ENCODE measurements at places on chromosomes 6 and 20.

GRCh38 chr20:45701873-45702272 is at the start of gene WFDC13:
Gene WFDC13, plus strand, starts transcription at chr20:45702038. Its CDS starts 86 bp downstream, at chr20:45702124.
- no peaks in the 10 kb centered on the region for H3K4me1 ChIP-seq
- H3K27me3 ChIP-seq, result peaks cover 15% of the 10 kb centered on the region
- DNase-seq, result no peak
- H3K4me3 ChIP-seq, result no peak within 1 kb of the TSS
- no peaks in the 10 kb centered on the region for H3K36me3 ChIP-seq

DNA sequence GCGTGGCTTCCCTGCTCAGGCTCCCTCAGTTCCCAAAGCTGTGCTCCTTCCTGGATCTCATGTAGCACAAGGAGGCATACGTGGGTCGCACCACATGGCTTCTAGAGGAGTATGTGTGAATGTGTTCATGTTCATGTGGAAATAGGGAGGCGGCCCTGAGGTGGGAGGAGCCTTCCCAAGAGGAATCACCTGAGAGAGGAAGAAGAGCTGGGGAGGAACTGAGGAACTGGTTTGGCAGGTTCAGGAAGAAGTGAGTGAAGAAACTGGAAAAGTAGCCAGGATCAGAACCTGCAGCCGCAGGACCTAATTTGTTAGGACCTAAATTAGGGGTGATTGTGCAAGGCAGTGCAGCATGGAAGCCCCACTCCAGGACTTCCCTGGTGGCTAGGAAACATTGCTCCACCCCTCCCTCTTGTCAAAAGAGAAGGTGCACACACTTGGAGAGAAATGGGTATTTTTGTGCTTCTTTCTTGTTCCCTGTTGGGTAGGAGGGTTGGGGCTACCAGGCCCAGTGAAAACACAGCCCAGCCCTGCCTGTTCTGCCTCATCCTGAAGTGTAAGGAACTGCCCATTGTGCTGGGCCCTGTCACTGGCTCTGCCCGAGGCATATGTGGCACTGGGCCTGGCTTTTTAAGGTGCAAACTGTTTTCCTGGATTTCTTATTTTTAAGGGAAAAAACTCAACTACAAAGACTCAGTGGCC is 20.7 kb downstream of the SYNJ2 start:
- H3K27ac ChIP-seq, result peak overlapping the region; percentile 1
- no peak overlapping the region for H3K4me3 ChIP-seq
- peaks cover 28% of the 10 kb centered on the region for H3K4me1 ChIP-seq
- no peak for DNase-seq
- no peaks in the 10 kb centered on the region for H3K27me3 ChIP-seq
- H3K36me3 ChIP-seq, result no peaks in the 10 kb centered on the region

DNA sequence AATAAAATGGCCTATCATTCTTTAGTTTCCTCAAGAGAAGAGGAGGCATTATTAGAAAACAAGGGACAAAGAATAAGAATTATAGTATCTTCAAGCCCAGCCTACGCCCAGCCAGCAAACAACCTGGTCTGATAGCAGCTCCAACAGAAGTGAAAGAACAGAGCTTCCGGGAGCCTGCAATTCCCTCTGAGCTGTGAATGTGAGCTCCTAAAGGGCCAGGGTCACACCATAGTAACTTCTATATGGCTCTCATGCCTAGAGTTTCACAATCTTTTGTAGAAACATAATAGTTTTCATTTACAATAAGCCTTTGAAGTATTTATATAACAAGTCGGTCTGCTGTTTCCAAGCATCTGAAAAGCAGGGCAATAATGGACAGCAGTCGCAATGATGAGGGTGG is 116.5 kb downstream of the SMLR1 start:
- no peaks in the 10 kb centered on the region for H3K4me1 ChIP-seq
- no peak overlapping the region for H3K27ac ChIP-seq
- H3K4me3 ChIP-seq, result no peak overlapping the region
- peaks cover 11% of the 10 kb centered on the region for H3K36me3 ChIP-seq
- DNase-seq, result no peak

- H3K36me3 ChIP-seq, result no peaks in the 10 kb centered on the region
- H3K27ac ChIP-seq, result no peak overlapping the region
- DNase-seq, result no peak
- no peak overlapping the region for H3K4me3 ChIP-seq
Observed at GRCh38 chr20:8425802-8426201, 293.7 kb downstream of the PLCB1 start.

DNA sequence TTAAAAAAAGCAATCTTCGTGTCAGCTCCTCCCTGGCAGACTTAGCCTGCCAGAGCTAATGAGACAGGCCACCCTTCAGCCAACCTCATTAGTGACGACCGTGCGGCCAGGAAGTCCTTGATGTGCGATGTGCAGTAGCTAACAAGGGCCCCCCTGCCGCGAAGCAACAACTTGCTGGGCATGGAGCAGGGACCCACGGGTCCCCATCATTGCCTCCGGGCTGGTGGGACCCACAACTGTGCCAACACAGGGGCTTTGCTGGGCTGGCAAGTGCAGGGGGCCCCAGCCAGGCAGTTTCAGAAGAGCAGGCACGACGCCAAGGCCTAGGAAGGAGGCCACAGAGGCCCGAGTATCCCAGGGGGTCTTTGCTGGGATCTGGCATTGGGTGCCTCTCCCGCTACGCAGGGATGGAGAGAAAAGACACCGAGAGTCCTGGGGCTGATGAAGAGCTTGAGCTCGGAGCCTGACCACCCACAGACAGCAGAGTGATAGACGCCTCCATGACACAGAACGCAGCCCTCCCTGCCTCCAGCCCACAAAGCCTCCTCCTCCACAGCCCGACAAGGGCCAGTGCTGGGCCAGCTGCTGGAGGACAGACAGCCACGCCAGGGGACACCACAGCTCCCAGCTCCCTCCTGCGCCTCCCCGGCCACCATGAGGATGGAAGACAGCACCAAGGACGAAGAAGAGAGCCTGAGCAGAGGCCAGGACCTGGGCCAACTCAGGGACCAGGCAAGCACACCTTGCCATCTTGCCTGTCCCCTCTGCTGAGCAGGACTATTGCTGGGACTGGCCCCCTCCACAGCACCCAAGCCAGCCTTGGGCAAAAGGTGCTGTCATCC is 96.6 kb downstream of the YTHDF1 start:
- no peak for DNase-seq
- no peak overlapping the region for H3K4me3 ChIP-seq
- no peaks in the 10 kb centered on the region for H3K36me3 ChIP-seq
- no peaks in the 10 kb centered on the region for H3K27me3 ChIP-seq

DNA sequence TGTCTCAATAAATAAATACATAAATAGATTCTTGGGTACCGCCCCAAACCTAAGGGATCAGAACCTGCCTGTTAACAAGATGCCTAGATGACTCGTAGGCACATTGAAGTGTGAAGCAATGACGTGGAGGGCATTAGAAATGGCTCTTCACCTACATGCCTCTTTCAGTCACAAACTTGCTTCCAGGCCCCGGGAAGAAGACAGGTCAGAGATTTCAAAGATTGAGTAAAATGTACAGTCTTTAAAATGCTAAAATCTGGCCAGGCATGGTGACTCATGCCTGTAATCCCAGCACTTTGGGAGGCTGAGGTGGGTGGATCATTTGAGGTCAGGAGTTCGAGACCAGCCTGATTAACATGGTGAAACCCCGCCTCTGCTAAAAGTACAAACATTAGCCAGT is 480.8 kb upstream of the JARID2 start:
- peaks cover 9% of the 10 kb centered on the region for H3K4me1 ChIP-seq
- DNase-seq, result no peak
- no peak overlapping the region for H3K4me3 ChIP-seq
- H3K27me3 ChIP-seq, result no peaks in the 10 kb centered on the region
- H3K27ac ChIP-seq, result no peak overlapping the region

GRCh38 chr6:41477572-41477971 is 68.6 kb upstream of the FOXP4 start:
- no peak overlapping the region for H3K27ac ChIP-seq
- no peak overlapping the region for H3K4me3 ChIP-seq

DNA sequence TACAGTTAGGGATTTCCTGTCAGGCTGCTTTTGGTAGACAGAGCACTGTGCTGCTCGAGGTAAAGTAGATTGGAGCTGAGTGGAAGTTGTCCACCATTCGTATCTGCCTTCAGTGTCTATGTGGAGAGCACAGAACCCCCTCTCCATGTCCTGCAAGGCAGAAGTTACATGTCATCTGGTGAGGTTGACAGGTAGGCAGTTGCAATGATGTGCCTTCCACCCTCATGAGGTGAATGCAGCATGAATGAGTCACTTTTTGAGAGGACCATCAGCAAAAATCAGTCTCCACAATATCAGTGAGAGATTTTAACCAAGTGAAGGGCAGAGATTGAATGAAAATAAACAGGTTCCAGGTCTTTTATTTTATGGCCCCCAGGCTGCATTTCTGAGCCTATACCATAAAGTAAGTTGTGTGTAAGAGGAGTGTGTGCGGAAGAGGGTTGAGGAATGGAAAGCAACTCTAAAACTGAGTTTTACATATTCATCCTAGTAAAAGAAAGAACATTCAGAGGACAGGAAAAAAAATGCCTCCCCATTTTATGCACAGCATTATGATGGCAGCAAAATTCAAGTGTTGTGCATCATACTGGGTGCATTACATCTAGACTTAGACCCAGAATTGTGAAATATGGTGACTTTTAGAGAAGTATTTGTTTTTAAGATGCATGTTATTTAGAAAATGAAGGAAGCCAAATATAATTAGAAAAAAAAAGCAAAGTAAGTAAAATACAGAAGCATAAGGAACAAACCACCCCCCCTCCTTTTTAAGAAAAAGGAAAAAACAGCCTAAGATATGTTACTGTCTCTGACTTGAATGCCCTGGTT is 15.8 kb downstream of the TRAPPC3L start:
- no peak overlapping the region for H3K4me3 ChIP-seq
- H3K27me3 ChIP-seq, result peaks cover 12% of the 10 kb centered on the region
- no peak for DNase-seq
- no peaks in the 10 kb centered on the region for H3K36me3 ChIP-seq
- H3K4me1 ChIP-seq, result no peaks in the 10 kb centered on the region

DNA sequence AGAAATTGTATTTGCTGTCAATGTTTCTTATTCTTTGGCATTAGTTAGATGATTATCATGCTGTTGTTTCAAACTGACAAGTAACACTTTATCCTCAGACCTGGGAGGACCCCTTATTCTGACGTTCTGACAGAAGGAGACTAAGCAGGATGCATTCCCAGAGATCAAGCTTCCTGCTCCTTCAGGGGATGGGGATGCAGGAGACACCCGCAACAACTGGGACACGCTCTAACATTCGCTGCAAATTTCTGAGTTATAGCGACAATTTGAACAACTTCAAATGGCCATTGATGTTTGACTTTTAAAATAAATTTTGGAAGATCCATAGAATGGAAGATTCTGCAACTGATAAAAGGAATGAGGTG is 69.0 kb upstream of the ZNF184 start:
- H3K27me3 ChIP-seq, result no peaks in the 10 kb centered on the region
- no peak overlapping the region for H3K27ac ChIP-seq
- no peaks in the 10 kb centered on the region for H3K36me3 ChIP-seq

DNA sequence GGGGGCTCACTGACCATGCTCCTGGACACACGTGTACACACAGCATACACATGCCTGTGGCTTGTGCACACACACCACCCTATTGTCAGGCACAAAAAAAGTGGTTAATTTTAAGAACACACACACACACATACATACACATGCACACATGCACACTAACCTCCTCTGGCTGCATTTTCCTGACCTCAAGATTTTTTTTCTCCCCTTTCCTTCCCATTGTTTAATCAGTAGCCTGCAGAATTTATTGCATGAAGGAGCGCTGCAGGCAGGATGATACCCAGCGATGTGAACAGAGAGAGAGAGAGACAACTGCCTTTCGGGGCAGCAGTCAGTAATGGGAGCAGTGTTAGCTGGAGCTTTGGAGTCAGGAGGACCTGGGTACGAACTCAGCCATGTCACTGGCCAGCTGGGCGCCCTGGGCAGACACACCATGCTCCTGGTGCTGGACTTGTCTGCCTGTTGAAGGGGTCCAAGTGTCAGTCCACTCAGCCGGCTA is 990 bp upstream of the TRAF3IP2 start:
- H3K27me3 ChIP-seq, result no peaks in the 10 kb centered on the region
- peak overlapping the region; percentile 54 for H3K27ac ChIP-seq
- H3K4me3 ChIP-seq, result no peak overlapping the region

GRCh38 chr6:45036103-45036502 is 292.0 kb upstream of the RUNX2 start:
- H3K36me3 ChIP-seq, result no peaks in the 10 kb centered on the region
- no peaks in the 10 kb centered on the region for H3K4me1 ChIP-seq
- no peak overlapping the region for H3K4me3 ChIP-seq
- no peak overlapping the region for H3K27ac ChIP-seq

GRCh38 chr6:114119056-114119455 is 148.1 kb upstream of the HDAC2 start:
- H3K27me3 ChIP-seq, result no peaks in the 10 kb centered on the region
- no peaks in the 10 kb centered on the region for H3K4me1 ChIP-seq
- H3K36me3 ChIP-seq, result no peaks in the 10 kb centered on the region

DNA sequence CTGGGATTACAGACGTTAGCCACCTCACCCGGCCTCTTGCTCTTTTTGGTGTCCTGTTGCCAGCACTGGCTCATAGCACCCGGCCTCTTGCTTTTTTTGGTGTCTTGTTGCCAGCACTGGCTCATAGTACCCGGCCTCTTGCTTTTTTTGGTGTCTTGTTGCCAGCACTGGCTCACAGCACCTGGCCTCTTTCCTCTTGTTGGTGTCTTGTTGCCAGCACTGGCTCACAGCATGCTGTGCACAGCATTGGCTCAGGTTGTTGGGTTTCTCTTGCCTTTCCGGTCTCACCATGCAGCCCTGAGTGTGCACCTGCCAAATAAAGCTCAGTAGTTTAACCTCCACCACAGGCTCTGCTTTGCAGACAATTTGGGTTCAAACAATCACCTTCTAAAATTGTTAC is 208.2 kb downstream of the THBS2 start:
- no peak overlapping the region for H3K4me3 ChIP-seq

GRCh38 chr6:54877713-54878317 is 31.2 kb downstream of the FAM83B start:
- H3K27ac ChIP-seq, result no peak overlapping the region
- DNase-seq, result no peak
- no peaks in the 10 kb centered on the region for H3K36me3 ChIP-seq
- H3K4me3 ChIP-seq, result no peak overlapping the region
- no peaks in the 10 kb centered on the region for H3K27me3 ChIP-seq

GRCh38 chr6:30769088-30769852 is 24.9 kb upstream of the IER3 start:
- H3K36me3 ChIP-seq, result no peaks in the 10 kb centered on the region
- peak overlapping the region; percentile 11 for H3K4me3 ChIP-seq
- peak; percentile 85 for DNase-seq
- H3K27ac ChIP-seq, result peak overlapping the region; percentile 62
